NCI-H446 (cell line): ENCODE measurements at places on chromosomes 6 and 20.

GRCh38 chr6:155894758-155895157, 439.1 kb upstream of the NOX3 start:
- DNase-seq = no peak

DNA sequence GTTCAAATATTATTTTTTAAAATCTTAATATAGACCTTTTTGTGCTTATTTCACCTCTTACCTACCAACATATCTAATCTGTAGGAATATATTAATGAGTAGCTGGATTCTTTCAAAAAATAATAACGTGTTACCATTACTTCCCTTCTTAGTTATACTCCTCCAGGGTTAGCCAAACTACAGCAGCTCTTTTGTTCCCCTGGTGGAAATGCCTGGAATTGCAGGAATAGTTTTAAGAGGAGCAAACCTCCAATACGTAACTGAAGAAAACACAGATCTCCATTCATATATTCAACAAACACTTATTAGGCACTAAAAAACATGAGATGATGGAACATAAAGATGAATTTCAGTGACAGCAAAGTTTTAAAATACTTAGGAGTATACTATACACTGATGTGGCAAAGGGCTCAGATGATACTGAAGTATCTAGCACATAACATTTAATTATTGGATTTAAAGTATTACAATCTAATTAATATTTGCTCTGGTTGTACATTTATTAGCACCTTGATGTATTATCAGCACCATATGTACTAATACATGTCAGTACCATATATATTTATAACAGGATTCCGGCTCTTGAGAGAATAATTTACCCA, 78.3 kb downstream of the TBX18 start:
- DNase-seq = peak; percentile 35

DNA sequence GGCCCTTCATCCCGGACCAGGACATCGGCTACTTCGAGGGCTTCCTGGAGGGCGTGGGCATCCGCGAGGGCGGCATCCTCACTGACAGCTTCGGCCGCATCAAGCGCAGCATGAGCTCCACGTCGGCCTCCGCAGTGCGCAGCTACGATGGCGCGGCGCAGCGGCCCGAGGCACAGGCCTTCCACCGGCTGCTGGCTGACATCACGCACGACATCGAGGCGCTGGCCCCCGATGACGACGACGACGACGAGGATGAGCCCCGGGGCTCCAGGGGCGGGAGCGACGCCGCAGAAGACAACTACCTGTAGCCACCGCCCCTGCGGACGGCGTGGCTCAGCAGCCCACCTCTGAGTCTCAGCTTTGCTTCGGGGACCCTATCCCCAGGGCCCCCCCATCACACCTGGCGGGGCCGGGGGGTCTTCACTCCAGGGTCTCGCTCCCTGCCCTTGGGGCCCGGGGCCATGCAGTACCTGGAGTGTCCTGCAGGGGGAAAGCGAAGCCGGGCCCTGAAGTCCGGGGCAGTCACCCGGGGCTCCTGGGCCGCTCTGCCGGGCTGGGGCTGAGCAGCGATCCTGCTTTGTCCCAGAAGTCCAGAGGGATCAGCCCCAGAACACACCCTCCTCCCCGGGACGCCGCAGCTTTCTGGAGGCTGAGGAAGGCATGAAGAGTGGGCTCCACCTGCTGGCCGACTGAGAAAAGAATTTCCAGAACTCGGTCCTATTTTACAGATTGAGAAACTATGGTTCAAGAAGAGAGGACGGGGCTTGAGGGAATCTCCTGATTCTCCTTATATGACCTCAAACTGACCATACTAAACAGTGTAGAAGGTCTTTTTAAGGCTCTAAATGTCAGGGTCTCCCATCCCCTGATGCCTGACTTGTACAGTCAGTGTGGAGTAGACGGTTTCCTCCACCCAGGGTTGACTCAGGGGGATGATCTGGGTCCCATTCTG, 20.8 kb upstream of the HCK start:
- peak; percentile 82 for DNase-seq

DNA sequence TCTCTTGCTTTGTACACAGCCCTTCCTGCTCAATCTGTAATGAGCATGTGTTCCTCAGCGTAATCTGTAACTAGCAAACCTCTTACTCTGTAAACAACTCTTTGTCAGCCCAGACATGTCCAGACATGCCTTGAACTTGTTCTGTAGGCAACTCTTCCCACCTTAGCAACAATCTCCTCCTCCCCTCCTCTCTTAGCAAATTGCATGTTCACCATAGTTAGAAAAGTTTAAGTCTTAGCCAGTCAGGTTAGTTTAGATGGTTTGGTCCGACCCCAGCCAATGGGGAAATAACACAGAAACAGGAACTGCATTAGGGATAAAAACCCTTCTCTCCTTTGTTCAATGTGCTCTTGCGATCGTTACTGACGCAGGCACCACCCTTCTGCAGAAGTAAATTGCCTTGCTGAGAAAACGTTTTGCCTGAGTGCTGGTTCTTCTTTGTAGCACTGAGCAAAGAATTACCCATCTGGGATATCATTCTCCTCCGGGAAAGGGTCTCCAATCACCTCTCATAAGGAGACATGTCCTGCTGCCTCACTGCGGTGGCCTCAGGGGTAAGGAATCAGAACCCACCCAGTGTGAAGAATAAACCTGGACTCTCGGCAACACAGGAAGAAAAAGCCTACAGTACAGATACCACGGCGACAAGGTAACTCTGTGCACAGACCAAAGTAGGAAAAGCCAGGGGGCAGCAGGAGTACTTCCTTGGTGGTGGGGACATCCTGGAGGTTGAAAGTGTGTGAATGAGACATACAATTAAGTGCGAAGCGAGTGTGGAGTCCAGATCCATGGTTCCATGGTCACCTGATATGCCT, 26.2 kb downstream of the PLN start:
- DNase-seq = no peak

- no peak for DNase-seq
Measured at GRCh38 chr6:5486214-5486613, 224.9 kb downstream of the FARS2 start.

DNA sequence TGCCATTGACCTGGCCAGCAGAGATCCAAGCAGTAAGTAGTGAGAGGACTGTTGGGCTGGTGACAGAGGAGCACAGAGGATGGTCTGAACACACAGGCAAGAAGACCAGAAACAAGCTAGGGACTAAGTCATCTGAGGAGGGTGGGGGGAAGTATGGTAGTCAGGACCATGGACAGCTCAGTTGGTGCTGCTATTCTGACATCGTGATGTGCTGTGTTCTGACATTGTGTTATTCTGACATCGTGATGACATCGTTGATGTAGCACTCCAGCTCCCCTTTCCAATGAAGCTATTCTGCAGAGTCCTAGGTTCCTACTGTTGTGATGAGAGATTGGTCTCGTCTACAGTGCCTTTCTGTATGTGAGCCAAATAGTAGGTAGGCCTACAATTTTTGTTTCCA, 28.7 kb downstream of the CFAP206 start:
- no peak for DNase-seq

DNA sequence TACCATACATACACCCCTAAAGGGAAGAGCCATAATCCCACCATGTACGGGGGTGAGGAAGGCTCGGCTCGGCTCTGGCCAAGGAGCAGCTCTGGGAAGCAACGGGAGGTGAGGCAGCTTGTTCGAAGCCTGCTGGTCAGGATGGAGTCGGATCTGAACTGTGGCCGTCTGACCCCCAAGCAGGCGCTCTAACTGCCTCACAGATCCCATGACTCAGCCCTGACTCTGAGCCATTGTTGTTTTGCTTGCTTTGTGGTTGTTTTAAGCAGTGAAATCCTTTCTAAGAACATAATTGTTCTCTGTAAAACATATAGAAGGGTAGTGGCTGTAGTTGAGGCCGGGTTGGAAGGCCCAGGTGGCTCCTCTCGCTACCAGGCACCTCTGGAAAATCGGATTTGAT, 10.9 kb downstream of the C6orf132 start:
- DNase-seq = no peak

DNA sequence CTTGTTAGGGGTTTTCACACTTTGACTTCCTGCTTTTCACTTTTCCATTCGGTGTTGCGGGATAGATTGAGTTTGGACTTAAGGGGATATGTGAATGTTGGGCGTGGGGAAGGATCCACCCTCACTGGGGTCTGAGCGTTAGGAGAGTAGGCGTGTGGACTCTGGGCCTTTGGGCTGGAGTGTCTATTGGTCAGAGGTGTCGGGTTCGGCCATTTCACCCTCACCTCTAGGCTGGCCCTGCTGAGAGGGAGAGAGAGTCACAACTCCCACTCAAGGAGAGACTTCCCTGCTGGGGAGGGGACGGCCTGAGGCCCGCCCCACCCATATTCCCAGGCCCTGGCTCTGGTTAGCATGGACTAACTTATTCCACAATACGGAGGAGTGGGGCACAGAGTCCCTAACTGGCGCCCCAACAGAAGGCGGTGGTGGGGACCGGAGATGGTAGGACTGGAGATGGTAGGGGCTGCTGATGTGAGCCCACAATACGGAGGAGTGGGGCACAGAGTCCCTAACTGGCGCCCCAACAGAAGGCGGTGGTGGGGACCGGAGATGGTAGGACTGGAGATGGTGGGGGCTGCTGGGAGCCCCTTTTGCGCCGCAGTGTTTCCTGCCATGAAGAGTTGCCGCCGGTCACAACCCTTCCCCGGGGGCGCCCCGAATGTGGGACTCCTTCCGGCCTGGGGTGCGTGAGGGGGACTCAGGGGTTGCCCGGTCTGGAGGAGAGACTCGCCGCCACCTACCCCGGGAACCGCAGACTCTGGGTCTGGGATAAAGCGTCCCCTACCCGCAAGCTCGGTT, 1.4 kb upstream of the PTPRA start:
- DNase-seq = no peak

- no peak for DNase-seq
Measured at GRCh38 chr20:18624948-18625347, 37.1 kb downstream of the DTD1 start.

DNA sequence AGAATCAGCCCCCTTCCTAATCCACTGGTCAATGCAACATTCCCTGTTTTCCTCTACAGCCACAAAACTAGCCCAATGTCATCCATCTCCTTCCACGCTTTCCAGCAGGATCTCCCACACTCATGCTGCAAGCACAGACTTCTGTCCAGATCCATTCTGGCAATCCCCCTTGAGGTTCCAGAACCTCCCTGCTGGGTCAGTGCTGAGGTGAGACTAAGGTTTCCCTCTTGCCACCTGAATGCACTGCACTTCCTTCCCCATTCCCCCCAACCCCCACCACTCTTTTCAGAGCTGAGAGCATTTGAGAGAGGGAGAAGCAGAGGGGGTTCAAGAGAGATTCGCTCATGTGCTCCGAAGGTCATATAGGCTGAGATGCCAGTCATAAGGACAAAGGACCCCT, 43.9 kb downstream of the EBF4 start:
- DNase-seq = no peak

DNA sequence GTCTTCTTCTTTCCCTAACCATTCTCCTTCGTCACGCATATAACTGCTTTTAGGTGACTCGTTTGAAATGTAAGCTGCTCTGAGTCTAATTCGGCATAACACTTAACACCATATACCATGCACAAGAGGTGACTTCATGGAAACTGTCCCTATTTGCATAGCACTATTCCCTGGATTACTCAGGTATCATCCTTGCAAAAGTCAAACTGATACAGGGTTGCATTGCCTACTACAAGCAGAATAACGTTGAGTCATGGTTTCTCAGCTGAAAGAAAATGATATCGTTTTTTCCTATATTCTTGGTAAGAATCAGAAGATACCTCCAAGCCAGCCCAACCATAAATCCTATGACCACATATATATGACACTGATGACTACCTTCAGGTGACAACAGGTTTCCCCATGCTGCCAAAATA, 227.5 kb downstream of the ATXN1 start:
- DNase-seq = no peak

- peak; percentile 70 for DNase-seq
Measured at GRCh38 chr20:41650231-41650948, 32.2 kb upstream of the CHD6 start.

- no peak for DNase-seq
Measured at GRCh38 chr20:8616792-8617191, 452.1 kb upstream of the PLCB4 start.

- DNase-seq = no peak
Measured at GRCh38 chr6:75530696-75531095, 37.1 kb upstream of the FILIP1 start.

DNA sequence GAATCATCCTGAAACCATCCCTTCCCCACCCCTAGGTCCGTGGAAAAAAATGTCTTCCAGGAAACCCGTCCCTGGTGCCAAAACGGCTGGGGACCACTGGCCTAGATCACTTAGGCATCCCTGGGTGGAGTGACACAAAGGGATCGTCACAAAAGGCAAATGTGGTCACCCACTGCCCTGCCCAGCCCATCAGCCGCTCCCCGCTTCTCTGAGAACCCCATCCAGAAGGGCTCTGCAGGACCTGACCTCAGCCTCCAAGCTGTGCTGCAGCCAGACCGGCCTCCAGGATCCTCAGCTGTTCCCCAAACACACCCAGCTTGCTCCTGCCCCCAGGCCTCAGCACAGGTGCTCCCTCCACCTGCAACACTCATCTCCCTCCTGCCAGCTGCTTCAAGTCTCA, 61.6 kb downstream of the PREX1 start:
- no peak for DNase-seq

DNA sequence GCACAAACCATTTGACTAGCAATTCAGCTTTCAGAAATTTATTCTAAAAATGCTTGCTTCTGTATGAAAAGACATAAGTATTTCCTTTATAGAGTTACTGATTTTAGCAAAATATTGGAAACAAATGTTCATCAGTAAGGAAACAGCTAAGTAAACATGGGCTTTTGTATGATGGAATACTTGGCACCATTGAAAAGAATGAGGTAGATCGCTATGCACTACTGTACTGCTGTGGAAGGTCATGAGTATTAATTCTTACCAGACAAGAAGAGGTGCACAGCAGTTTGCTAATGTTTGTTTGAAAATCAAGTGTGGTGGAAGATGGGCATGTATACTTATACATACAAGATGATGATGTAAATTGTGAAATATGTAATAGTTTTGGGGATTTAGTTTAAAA, 73.0 kb downstream of the FARS2 start:
- DNase-seq = no peak

- DNase-seq = no peak
Measured at GRCh38 chr6:91560409-91560808, 973.5 kb upstream of the MAP3K7 start.

GRCh38 chr6:24524805-24525204, 30.0 kb downstream of the ALDH5A1 start:
- DNase-seq = no peak

GRCh38 chr6:33205191-33206026, 954 bp downstream of the HSD17B8 start:
- no peak for DNase-seq

GRCh38 chr20:62603021-62603906, 39.0 kb upstream of the SLCO4A1 start:
- DNase-seq = peak; percentile 13
